ENCODE measurements at places on chromosomes 12 and 14.

DNA sequence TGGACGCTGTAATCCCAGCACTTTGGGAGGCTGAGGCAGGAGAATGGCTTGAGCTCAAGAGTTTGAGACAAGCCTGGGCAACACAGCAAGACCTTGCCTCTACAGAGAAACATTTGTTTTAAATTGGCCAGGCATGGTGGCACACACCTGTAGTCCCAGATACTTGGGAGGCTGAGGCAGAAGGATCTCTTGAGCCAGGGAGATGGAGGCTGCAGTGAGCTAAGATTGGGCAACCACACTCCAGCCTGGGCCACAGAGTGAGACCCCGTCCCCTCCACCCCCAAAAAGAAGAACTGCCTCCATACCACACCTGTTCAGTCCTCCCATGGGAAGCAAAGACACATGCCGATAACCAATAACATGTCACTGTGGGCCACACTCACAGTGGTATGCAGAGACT is 19.2 kb downstream of the CCDC85C start:
- DNase-seq = no peak

DNA sequence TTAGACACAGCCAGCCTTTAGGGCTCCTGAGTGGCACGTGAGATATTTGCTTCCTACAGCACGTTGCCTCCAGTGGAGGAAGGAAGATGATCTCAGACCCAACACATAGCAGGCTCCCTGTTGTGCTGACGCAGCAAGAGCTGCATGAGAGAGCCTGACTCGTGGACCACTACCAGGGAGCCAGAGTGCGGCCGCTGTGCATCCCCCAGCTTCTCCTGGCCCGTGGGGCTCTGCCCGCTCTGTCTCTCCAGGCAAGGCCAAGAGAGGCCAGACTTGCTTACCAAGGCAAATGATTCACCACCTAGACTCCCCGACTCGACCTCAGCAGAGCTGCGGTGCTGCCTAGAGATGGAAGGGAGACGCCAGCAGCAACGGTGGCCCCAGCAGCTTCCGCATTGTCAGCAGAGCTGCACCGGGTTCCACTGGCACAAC is 37.5 kb downstream of the MAP3K9 start:
- no peak for DNase-seq

GRCh38 chr14:64787619-64788018 is 83.4 kb downstream of the PLEKHG3 start:
- DNase-seq = no peak

DNA sequence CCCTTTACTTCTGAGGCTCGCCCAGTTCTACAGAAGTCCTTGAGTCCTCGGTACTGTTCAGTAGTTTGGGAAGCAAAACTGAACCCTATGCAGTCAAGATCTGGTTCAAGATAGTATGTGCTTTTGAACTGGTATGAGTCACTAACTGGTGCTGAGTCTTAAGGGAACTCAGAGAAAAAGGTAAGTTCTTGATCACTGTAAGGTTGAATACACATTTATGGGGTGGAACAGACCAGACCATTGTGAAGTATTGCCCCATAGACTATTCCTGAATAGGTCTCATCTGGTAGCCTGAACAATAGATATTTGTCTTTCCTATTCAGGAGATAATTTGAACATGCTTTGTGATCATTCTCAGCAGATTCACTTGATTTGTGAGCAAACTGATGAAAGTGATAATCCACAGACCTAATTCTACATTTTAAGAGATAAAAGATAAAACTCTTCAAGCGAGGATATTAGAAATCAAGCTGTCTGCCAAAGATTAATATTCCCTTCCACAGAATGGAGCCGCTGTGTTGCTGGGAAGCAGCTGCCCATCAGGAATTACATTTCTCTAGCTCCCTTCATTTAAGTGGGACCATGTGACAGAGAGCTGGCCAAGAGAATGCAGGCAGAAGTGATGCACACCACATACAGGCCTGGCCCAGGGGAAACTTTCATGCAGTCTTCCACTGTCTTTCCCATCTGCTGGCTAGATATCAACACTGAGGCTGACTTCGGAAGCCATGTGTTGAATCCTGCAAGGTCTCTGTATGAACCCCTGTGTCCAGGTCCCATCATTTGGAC is 369.8 kb upstream of the GARIN6 start:
- DNase-seq = no peak

- DNase-seq = no peak
Measured at GRCh38 chr12:47415054-47415453, 290.8 kb downstream of the RPAP3 start.

GRCh38 chr14:82035397-82035796 is 501.7 kb upstream of the SEL1L start:
- no peak for DNase-seq

DNA sequence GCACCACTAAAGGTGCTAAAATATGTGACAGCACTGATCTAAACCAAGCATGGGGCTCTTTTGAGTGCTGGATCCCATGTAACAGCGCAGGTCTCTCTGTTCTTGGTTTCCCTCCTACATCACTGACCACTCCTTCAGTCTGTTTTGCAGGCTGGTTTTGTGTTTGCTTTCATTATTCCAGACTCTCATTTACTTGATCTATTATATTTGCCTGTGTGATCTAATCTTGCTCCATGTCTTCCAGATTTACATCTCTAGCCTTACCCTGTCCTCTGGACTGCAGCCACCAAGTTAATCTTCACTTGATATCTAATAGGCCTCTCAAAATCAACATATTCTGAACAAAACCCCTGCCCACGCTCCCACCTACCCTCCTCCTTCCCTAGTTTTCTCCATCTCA is 8.6 kb downstream of the GLIPR1 start:
- no peak for DNase-seq

GRCh38 chr14:74630881-74631690 is 19.0 kb upstream of the LTBP2 start:
- no peak for DNase-seq

- no peak for DNase-seq
Measured at GRCh38 chr12:109232731-109233130, 76.4 kb downstream of the FOXN4 start.

GRCh38 chr12:50828886-50829285 is 13.8 kb upstream of the TMPRSS12 start:
- no peak for DNase-seq

GRCh38 chr12:5101686-5102085 is 58.0 kb downstream of the KCNA5 start:
- no peak for DNase-seq

GRCh38 chr12:26725276-26725916 is 107.6 kb downstream of the ITPR2 start:
- DNase-seq = no peak

- DNase-seq = no peak
Measured at GRCh38 chr14:70317969-70318634, 41.4 kb downstream of the COX16 start.

- no peak for DNase-seq
Measured at GRCh38 chr12:85821206-85821605, 15.0 kb downstream of the RASSF9 start.

DNA sequence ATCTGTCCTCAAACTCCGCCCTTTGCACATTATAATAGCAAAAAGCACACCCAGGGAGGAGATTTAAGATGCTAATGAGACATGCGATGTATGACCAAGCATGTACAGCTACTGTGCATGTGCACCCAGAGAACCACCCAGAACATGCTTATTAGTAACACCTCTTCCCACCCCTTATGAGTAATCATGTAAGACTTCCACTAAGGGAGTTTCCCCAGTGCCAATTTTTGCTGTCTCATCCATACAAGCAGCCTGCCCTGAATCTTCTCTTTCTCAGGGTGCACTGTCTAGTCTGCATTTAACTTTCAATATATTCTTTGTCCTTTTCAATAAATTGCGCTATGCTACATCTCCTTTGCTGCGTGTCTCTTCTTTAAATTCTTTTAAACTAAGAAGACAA is 830.0 kb upstream of the NOVA1 start:
- no peak for DNase-seq

DNA sequence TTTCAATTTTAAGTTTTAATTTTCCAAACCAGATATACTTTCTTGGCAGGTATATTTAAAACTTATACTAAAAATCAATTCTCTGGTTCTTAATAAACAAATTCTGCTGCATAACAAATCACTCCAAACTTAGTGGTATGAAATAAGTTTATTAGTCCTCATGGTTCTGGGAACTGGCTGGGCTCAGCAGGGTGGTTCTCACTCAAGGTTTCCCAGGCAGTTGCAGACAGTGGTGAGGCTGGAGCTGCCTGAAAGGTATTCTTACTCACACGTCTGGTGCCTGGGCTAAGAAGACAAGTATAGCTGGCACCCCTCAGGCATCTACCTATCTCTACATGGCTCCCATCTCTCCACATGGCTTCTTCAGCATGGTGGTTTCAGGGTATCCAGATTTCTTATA is 308.2 kb upstream of the CCDC196 start:
- no peak for DNase-seq

GRCh38 chr12:3607821-3608220 is 116.8 kb downstream of the PRMT8 start:
- no peak for DNase-seq

GRCh38 chr14:95061317-95062093 is 95.8 kb downstream of the DICER1 start:
- no peak for DNase-seq

DNA sequence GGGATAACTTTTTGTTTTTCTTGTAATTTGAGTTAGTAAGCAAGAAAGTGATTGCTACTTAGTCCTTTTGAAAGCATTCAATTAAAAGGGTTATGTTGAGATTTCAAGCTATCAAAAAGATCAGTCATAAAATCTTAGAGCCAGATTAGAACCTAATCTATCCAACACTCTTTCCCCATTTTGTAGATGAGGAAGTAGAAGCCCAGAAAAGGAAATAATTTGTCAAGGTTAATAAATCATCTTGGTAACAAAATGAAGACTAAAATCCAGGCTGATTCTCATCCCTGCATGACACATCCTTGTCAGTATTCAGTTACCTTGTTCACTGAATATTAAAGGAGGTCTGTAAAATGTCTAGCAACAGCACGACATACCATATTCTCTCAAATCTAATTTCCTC is 26.5 kb downstream of the PPP1R13B start:
- no peak for DNase-seq

- no peak for DNase-seq
Measured at GRCh38 chr12:91219511-91219910, 36.9 kb upstream of the DCN start.

DNA sequence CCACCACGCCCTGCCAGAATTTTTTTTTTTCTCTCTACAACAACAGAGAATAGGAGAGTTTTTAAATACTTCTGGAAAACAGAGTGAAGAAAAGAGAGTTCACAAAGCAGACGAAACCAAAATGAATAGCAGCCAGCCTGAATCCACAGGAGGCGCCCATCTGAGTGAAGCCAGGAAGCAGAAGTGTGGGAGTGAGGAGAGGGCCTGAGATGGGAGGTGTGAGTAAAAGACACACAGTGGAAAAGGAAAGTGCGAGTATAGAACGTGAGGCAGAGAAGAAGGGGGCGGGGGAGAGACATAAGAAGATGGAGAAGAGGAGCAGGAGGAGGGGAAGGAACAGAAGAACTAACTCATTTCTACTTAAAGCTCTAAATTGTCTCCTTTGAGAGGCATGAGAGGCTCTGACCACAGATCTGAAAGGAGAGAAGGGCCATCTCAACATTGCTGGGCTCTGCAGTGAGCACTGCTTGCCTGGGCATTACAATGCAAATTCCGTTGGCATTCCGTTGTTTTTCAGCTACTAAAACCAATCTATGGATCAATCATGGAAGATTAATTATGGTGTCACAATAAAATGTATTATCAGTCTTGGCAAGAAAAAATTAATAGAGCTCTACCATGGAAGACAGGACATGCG is 140.1 kb upstream of the CPSF6 start:
- DNase-seq = no peak

- no peak for DNase-seq
Measured at GRCh38 chr12:131672311-131672940, 38.5 kb upstream of the SFSWAP start.

DNA sequence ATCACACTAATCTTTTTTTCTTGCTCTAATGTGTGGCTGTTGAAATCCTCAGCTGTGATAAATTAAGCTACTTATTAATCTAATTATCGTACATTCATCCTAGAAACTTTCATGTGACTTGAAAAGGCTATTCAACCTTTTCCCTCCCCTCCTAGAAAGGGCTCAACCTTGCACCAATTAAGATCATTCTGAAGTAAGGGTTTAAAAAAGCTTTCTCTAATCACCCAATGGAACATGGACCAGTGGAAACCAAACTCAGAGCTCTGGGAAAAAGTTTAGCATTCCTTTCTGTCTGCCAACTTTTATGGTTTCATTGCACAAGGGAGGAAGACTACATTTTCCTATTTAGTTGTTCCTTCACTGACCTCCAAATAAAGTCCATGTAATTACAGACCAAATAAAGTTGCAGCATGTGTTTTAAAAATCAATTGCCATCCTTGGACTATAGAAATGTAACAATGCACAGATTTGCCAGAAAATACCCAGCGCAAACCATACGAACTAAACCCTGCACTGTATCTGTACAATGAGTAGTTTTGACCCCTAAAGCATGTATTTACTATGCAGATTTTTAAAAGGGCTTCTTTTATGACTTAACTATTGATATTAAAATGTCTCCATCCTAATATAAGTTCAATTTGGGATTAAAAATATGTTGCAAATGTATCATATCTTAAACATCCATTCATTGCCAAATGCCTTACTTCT is 142.6 kb upstream of the OTX2 start:
- DNase-seq = no peak

GRCh38 chr12:33876618-33877017 is 145.7 kb upstream of the ALG10 start:
- no peak for DNase-seq

DNA sequence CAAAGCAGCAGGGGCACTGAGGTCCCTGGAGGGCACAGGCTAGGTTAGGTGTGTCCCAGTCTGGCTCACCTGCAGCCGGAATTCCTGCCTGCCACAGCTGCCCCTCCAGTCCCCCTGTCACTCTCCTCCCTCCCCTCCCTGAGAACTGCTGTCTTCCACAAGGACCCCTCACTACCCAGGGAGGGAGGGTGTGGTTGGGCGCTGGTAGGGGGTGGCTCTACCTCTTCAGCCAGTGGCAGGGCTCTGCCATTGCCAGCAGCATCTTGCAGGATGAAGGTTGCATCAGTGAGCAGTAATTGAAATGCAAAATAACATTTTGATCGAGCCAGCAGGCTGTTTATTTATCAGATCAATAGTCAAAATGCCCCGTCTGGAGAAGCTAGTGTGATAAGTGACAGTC is 45.7 kb downstream of the ESRRB start:
- DNase-seq = no peak

DNA sequence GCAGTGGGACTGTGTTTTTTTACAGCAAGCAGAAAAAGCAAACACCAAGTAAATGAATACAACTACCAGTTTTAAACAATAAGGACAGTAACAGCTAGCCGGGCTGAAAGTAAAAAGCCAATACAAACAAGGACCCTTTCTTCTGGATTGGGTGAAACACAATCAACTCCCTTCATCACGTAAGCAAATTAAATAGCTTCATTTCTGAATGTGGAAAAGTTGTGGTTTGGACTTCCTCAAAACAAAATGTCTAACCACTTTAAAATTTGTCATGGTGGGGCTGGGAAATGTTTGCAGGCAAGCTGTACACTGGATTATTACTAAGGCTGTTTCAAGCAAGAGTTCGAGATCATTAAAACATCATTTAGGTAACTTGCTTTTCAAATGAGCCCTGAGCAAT is 47.4 kb downstream of the TCHP start:
- no peak for DNase-seq

GRCh38 chr12:30169839-30170591 is 386.3 kb upstream of the TMTC1 start:
- no peak for DNase-seq
